ENCODE measurements at places on chromosomes 2 and 18.
A peak's percentile ranks its signal among the peaks of the same experiment; 100 is the strongest.

DNA sequence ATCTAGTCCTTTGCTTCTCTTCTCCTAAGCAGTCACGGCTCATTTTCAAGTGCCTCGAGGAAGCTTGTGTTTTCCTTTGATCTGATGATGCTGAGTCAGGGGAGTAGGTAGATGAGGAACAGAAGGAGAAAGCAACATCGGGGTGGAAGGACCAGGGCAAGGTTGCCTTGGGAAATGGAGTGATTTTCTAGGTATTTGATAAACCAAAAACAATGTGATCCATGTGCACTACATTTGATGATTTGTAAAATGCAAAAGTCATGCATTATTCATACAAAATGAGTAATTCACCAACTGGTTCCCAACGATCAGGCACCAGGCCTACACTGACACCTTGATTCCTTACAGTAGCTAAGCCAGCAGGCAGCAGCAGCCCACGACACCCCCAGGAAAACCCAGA, 205.3 kb downstream of the ANAPC1 start:
- no peak for DNase-seq

- DNase-seq = no peak
These were observed 209.8 kb downstream of the PHLPP1 start for GRCh38 chr18:62925031-62925688.

GRCh38 chr18:69217196-69218000, 183.3 kb upstream of the DOK6 start:
- DNase-seq = peak; percentile 99

- no peak for DNase-seq
These were observed 16.2 kb downstream of the EPB41L3 start for GRCh38 chr18:5527603-5528002.

GRCh38 chr2:109463891-109464290, 149.9 kb downstream of the SEPTIN10 start:
- no peak for DNase-seq

GRCh38 chr2:112821142-112821541, 15.4 kb downstream of the IL1B start:
- no peak for DNase-seq

- no peak for DNase-seq
These were observed 1283.0 kb upstream of the CDH2 start for GRCh38 chr18:29459972-29460371.

GRCh38 chr2:70144443-70145143, 46.2 kb downstream of the C2orf42 start:
- no peak for DNase-seq

DNA sequence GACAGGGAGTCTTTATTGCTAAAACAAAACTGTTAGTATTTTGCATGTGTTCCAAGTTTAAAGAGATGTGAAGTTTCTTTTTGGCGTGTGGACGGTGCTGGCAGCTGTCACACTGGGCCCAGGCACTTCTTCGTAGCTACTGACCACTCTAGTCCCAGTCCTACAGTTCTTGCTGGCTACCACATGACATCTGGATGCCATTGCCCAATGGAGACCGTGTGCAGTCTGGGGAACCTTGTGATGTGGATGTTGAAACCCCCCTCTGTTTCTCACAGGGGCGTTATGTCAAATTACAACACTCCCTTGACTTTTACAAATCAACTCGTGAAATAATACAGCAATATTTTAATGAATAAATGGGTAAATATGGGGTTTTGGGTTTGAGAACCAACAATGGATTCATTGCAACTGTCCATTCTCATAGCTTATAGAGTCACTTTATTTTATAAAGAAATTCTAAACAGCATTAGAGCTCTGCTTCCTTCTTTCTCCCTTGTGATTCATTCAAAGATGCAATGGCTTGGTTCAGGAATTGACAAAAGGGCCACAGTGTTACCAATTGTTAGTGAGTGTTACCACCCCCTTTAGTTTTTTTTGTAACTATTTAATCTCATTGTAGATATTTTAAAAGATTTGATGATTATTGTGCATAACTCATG, 1.2 kb downstream of the GPD2 start:
- no peak for DNase-seq

DNA sequence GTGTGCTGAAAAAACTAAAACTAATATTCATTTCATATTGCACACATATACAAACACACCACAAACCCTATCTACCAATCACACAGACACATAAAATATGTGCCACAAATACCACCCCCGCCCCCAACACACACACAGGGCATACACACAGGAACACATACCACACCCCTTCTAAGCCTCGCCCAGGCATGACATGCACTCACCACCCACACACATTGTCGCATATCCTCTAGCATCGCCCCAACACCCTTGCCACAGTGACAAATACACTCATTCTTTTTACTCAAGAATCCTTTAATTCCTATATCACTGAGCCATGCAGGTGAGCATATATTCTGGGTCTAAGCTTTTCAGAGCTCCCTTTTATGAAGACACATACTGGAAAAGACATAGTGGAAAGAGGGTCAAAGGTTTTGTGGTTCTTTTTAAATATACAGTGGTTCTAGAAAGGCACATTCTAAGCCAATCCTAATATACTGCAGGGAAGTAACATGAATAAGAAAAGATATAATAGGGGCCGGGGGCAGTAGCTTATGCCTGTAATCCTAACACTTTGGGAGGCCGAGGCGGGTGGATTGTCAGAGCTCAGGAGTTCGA, 24.5 kb upstream of the LCLAT1 start:
- peak; percentile 23 for DNase-seq

DNA sequence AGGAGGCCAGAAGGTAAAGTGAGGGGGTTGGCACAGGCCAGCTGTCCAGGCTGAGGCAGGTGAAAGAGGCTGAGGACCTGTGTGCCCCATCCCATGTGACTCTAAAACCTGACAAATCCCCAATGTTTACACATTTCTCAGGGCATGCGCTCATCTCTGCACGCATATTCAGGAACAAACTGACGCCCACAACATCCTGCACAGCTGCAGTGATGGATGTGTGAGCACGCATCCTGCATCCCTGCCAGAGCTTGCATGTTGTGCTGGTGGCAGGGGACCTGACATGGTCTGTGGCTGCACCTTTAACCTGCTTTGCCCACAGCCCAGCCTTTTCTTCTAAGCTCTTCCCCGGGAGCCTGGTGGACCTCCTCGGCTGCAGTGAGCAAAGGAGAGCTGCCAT, 83.1 kb downstream of the FBXO15 start:
- peak; percentile 73 for DNase-seq

GRCh38 chr2:53632714-53633113, 134.9 kb upstream of the CHAC2 start:
- no peak for DNase-seq

DNA sequence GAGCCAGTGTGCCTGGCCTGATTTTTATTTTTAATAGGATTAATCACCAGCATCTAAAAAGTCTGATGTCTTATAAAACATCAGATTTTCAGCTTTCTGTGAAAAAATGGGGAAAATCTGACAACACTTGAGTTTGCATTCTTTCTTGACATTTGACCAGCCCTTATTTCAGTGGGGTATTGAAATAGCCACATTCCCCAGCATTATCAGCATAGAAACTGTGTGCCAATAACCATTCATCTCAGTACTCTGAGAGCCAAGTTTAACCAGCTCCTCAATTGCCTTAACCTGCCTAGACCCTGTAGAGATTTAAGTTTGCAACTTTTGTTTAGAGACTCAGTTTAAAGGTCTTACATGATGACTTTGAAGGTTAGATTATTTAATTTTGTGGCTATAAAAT, 155.0 kb downstream of the CERS6 start:
- no peak for DNase-seq

DNA sequence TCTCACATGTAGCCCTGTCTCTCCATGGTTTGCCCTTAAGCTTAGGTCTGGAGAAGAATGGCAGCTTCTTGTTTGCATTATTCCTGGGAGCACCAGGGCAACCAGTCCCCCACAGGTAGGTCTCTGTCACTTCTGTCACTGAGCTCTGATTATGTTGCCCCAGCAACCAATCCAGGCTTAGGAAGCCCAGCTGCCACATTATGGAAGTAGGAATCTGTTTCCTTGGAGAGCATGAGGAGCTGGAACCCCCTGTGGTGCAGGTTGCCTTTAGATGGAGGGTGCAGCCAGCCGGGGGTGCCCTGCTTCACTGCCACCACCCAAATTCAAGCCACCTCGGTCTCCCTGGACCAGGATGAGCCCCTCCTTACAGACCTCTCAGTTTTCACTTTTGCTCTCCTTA, 4.8 kb downstream of the RESP18 start:
- DNase-seq = peak; percentile 79

DNA sequence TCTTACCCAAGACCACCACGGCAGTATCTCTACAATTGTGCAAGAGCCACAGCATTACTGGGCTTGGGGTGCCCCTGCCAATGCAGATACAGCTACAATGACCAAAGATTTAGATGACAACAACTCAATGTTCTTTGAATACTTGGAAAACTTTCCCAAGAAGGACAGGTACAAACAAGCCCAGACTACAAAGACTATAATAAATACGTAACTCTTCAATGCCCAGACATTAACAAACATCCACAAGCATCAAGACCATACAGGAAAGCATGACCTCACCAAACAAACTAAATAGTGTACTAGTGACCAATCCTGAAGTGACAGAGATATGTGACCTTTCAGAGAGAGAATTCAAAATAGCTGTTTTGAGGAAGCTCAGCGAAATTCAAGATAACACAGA, 62.8 kb downstream of the ICA1L start:
- no peak for DNase-seq

DNA sequence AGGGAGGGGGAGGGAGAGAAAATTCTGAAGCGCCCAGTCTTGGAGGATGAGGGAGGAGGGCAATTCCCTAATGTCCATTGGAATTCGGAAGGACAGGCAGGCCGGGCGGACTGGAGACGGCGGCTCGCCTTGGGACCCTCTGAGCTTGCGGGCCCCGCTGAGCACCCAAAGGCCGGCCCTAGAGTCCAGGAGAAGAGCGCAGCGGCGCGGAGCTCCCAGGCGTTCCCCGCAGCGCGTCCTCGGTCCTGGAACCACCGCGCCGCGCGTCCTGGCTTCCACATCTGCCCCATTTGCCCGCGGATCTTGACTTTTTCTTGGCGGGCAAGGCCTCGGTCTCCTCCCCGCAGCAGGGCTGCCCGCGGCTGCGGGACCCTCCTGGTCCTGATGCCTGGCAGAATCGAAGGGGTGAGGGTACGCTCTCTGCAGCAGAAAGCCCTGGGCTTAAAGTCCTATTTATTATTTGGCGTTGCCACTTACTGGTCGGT, 675 bp upstream of the MLPH start:
- DNase-seq = peak; percentile 26

DNA sequence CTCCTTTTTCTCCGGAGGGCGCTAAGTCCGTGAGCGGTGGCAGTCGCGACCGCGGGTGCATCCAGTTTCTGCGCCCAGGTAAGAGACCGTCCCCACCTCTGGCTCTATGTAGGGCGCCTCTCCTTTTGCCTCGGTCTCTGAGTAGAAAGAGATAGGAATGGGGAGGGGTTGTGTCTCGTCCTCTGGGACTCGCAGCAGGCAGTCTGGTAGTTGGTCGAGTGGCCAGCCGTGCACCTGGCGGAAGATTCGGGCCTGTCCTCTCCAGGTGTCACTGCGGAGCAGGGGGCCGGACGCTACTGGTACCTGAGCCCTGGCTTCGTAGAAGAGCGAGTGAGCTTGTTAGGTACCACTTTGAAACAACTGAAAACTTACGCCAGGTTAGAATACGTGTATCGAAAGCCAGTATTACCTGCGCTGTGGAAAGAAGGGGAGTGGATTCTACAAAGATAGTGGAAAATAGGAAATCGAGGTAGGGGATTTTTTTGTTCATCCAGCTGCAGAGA, 403 bp downstream of the MAP2 start:
- peak; percentile 87 for DNase-seq

- no peak for DNase-seq
These were observed 742.6 kb upstream of the HS6ST1 start for GRCh38 chr2:129061069-129061768.

- no peak for DNase-seq
These were observed 59.1 kb downstream of the CDC42EP3 start for GRCh38 chr2:37612382-37612781.

DNA sequence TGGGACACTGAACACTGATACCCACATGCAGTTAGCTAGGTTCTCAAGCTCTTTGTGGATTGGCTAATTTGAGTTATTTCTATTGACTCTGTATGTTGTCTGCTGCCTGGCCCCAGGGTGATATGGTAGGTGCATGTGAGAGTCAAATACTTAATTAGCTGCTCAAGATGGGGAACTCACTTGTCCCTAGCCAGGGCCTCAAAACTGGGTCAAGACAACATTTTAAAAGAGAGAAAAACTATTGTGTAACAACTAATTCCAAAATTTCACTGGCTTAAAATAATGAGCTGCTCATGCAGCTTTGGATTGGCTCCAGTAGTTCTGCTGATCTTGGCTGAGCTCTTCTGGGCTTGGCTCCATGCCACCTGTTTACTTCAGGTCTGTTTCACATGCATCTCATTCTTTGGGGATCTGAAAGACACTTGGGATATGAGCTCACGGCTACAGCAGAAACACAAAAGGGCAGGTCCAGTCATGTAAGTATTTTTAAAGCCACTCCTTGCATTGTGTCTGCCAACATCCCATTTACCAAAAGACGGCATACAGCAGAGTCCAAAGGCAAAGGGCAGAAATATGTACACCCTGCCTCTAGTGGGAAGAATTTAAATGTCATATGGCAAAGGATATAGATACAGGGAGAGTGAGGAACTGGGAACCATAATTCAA, 716.8 kb downstream of the SUCLG1 start:
- no peak for DNase-seq

DNA sequence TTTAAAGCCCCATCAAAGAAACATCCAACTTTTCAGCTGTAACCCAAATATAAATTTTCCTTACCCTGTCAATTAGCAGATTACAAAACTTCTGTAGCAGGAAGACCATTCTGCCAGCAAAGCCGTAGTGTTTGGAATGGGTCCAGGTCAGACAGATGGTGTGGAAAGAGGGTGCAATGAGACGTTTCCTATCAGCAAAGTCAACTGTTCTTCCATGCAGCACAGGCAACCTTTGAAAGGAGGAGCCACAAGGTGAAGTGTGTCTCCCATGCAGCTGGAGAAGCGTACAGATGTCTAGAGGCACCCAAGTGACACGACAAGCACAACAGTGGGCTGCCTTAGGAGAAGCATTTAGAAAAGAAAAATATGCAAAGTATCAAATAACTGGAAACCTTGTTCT, 83.7 kb downstream of the SP3 start:
- peak; percentile 21 for DNase-seq

- DNase-seq = no peak
These were observed 99.7 kb downstream of the GULP1 start for GRCh38 chr2:188391354-188391753.

- no peak for DNase-seq
These were observed 740.8 kb upstream of the SOX11 start for GRCh38 chr2:4951368-4951767.
